ENCODE measurements at places on chromosomes 3 and 15. TPM values are rescaled to one million over a fixed set of nuclear protein-coding genes. Genes with fewer than 3 reads are reported as not detected.

GRCh38 chr3:41318520-41318919 is 119.2 kb downstream of the CTNNB1 start:
- no peak for DNase-seq

- DNase-seq = no peak
Measured at GRCh38 chr3:167116120-167116922, 263.8 kb downstream of the ZBBX start.

- no peak for DNase-seq
Measured at GRCh38 chr15:56887782-56888438, 30.5 kb upstream of the TCF12 start.

DNA sequence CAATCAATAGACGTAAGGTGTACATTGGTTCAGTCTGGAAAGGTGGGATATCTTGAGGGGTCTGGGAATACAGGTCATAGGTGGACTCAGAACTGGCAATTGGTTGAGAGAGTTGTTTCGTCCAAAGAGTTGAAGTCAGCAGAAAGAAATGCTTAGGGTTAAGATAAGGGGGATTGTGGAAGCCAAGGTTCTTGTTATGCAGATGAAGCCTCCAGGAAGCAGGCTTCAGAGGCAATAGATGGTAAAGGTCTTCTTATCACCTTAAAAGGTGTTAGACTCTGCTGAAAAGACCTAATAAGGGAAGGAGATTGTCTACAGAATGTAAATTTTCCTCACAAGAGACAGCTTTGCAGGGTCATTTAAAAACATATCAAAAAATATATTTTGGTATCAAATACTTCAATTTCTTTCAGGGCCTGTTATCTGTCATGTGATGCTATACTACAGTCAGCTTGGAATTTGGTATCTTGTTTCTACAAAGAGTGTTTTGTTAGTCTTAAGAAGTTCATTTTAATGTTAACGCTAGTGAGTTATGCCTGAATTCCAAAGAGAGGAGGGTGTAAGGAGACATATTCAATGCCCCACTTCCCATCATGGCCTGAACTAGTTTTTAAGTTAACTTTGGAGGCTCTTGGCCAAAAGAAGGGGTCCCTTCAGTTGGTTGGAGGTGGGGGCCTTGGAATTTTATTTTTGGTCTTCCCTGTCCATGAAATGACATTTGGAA is 378.2 kb upstream of the ROBO2 start:
- DNase-seq = no peak

DNA sequence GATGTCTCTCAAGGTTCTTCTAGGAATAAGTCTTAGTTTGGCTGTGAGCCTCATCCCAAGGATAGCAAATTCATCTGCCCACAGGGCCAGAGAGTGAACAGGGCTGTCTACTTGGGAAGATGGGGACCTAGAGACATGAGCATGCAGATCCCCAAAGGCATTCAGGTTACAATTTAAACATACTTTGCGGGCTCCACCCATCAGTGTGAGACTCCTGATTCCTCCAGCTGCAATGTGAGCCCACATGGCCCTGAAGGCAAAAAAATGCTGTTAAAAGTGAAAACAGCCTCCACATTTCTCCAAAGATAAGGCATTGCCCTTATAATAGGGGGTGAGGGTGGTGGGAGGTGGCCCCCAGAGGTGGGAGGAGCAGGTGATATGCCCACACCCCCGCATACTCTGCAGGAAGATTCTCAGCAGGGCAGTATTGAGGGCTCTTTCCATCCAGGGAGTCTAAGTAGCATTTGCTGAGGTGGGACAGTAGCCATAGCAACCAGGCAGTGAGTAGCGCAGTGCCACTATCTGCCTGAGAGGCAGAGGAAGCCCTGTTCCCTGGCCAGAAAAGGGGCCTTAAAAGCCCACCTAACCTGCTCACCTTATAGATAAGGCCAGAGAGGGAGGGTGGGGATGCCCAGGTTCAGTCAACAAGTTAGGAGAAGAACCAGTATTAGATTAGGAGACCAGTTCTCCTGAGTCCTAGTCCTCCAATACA is 31.2 kb downstream of the TGM4 start:
- DNase-seq = no peak

DNA sequence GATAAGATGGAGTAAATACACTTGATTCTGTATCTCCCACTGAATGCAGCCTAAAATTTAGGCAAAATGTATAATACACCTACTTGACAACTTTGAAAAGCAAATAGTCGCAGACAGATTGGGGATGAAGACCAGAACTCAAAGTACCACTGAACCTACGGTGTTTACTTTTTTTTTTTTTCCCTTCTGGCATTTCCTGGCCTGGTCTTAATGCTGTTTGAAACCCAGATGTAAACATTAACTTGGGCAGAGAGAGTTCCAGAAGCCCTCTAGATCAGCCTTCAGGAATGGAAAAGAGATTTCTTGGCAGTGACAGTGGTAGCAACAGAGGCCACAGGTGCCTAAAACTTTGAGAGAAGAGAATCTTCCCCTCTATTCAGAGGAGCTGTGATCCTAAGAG is 27.8 kb downstream of the ALPK3 start:
- DNase-seq = no peak

DNA sequence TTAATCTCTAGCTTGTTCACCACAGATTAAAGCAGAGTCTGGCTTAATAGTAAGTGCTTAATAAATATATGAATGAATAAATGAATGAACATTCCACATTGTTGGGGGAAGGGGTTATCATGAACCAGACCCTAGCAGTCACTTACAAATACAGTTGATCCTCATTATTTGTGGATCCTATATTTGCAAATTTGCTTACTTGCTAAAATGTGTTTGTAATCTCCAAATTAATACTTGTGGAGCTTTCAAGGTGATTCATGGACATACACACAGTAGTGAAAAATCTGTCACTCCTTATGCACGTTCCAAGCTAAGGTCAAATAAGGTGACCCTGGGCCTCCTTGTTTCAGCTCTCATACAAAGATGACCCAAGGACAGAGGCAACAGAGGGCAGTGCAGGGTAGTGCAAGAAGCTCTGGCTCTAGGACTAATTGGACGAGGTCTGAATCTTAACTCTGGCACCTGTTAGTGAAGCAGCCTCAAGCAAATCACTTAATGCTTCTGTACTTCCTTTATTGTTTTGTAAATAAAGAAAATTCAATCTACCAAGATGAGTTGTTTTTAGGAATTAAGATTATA is 112.8 kb upstream of the C2CD4B start:
- DNase-seq = no peak

DNA sequence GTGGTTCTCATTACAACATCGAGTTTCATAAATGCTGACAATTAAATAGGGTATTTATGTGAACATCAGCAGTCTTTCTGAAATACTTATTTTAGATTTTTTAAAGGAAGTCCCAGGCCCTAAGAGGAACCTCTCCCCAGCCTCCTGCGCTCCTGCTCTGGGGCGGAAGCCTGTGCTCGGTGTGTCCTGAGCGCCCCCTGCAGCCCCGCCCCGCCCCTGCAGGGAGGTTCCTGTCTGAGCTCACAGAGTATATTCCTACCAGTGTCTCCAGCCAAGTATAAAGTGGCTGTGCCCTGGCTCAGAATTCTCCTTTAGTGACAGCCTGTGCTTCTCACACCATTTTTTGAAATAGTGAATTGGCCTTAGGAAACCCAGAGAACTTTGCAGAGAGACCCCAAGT is 567.9 kb downstream of the GOLGA6L6 start:
- DNase-seq = no peak

- DNase-seq = no peak
Measured at GRCh38 chr3:186613637-186614265, 891 bp downstream of the AHSG start.

- no peak for DNase-seq
Measured at GRCh38 chr3:69240651-69241568, 118.5 kb upstream of the LMOD3 start.

- DNase-seq = no peak
Measured at GRCh38 chr15:49174902-49175301, 4.9 kb downstream of the GALK2 start.

- no peak for DNase-seq
Measured at GRCh38 chr3:32076566-32076965, 29.9 kb upstream of the GPD1L start.

DNA sequence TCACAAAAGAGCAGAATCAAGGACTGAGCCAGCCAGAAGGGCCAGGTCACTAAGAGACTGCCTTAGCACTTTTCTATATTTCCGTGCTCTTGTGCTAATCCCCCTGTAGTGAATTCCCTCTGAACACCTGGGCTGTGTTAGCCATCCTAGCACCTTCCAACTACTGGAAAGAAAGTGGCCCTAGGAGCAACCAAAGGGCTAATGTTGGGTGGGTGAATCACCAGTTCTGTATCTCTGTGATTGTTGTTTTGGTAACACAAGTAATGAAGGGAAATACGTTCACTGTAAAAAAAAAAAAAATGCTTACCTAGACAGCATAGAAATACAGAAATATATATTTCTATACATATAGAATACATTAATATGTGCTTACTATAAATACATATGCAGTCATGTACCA is 43.9 kb downstream of the PXYLP1 start:
- DNase-seq = no peak

- DNase-seq = no peak
Measured at GRCh38 chr3:193905541-193906396, 230.2 kb upstream of the HES1 start.

GRCh38 chr3:464255-464654 is 267.7 kb downstream of the CHL1 start:
- no peak for DNase-seq

DNA sequence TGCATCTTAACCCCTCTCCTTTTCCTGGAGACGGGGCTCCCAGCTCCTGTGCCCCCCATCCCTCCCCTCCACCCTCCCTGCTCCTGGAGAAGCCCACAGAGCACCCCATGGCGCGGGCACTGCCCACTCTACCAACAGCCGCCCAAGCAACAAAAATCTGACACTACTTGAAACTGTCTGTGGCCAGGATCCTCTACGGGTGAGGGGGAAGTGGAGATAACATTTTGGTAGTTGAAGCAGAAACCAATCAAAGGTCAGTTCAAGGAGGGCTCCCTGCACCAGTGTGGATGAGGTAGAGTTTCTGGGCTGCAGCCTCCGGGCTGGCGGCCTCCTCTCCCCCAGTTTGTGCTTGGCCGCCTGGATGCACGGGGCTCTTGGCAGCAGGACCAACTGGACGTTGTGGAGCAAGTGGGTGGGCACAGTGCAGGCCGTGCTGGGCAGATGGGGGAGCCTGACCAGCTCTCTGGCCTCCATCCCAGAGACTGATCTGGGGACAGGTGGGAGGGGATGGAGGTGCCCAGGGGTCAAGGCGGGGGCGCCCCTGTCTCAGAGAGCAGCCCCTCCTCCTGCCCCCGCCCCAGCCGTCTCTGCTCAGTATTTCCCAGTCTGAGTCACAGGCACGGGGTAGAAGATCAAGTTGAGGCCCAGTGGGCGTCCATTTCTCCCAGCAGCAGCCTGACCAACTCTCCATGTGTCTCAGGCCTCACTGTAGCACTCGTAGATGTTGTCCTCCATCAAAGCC is 12.8 kb downstream of the H1-8 start:
- no peak for DNase-seq

- DNase-seq = no peak
Measured at GRCh38 chr3:13349823-13350222, 70.3 kb downstream of the NUP210 start.

Gene CHST13
- not detected for total RNA-seq

Gene UBL7
- total RNA-seq = 30.1 TPM

Gene STRIT1
- not detected for total RNA-seq

Gene GPR62
- total RNA-seq = not detected
